ENCODE measurements at places on chromosomes 7 and 10.

- no peak for DNase-seq
These were observed 56.0 kb downstream of the THSD7A start for GRCh38 chr7:11776039-11776438.

DNA sequence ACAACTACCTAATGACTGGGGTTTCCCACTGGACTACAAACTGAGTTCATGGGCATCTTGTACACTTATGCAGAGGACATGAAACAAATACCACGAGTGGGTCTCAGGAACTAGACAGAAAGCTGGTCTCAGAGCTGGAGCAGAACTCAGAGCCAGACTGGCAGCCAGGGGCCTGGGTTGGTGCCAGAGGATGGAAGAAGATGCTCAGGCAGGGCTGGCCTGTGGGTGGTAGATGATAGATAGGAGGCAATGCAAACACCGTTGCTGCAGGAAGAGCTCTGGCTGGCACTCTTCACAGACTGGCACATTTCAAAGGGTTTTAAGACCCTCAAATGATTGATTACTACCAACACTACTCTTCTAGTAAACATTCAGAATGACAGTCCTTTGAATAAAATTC, 28.8 kb downstream of the ENO4 start:
- DNase-seq: no peak

- peak; percentile 65 for DNase-seq
These were observed 40.3 kb downstream of the CPVL start for GRCh38 chr7:29105752-29106668.

GRCh38 chr10:6400821-6401465, 179.1 kb downstream of the PRKCQ start:
- DNase-seq: no peak

GRCh38 chr10:49313501-49314070, 14.6 kb downstream of the C10orf71 start:
- no peak for DNase-seq

- no peak for DNase-seq
These were observed 248.6 kb downstream of the GPAM start for GRCh38 chr10:111934931-111935330.

Data from amniotic stem cell (primary cell).